Sigmoid colon (tissue), 7 donors: ENCODE measurements at places on chromosomes 4 and X. TPM values are rescaled to one million over a fixed set of nuclear protein-coding genes. Genes with fewer than 3 reads are reported as not detected.

GRCh38 chr4:187304133-187304532 is 580.5 kb upstream of the FAT1 start:
- DNase-seq, result no peak

DNA sequence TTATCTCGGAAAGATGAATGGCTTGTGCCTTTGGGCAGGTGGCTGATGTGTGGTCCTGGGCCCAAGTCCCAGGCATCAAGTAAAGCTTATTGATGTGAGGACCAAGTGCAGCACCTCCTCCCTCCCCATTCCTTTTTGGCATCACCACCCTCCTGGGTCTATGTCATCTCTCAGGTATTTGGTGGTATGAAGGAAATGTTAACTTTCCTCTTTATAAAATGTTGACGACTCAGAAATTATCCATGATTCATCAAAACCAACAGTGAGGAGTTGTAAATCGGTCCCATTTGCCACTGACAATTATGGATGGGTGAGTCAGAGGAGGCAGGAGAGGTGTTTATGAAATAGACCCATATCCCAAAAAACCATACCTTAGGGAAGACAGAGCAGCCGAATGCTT is 229.4 kb upstream of the GATB start:
- no peak for DNase-seq

DNA sequence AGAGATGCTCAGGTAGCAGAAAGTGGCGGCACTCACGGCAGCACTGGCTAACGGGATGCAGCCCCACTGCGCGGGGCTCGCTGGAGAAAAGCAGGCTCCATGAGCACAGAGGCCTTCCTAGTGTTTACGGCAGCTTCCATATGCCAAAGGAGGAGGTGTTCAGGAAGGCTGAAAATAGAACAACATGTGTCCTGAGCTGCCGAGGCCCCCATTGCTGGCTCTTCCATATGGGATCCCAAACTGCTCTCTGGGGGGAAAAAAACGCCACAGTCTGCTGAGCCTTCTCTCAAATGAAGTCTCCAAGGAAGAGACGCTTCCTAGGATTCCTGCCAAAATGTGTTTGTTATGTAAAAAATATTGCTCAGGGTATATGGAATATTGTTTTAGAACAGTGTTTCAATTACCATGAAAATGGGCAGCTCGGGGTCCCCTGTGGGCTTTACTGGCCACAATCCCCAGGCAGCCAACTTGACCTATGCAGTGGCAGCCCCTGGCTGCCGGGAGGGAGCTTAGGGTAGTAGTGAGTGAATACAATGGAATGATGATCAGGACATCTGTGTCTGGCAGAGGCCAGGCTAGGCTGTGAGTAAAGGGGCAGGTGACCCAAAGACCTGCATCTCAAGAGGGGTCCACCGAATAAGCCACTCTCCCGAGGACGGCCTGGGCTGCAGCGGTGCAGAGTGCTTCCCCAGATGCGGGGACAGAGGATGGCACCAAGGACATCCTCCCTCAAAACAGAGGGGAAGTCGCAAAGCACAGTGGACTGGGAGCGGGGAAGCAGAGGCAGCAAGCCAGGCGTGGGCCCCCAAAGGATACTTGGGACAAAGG is 170.1 kb downstream of the AFAP1 start:
- DNase-seq, result no peak

- no peak for DNase-seq
Measured at GRCh38 chr4:95049551-95050233, 291.9 kb downstream of the BMPR1B start.

- no peak for DNase-seq
Measured at GRCh38 chr4:151484396-151485102, 75.6 kb downstream of the FHIP1A start.

DNA sequence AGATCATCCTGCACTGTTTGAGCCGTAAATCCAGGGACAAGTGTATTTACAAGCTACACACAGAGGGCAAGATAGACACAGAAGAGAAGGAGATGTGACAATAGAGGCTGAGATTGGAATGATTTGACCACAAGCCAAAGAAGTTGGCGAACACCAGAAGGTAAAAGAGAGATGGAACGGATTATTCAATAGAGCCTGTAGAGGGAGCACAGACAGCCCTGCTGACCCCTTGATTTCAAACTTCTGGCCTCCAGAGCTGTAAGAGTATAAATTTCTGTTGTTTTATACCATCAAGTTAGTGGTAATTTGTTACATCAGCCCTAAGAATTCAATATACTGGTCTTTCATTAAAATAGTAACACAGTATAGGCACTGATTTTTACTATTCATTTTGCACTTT is 447.8 kb downstream of the FAT4 start:
- no peak for DNase-seq

DNA sequence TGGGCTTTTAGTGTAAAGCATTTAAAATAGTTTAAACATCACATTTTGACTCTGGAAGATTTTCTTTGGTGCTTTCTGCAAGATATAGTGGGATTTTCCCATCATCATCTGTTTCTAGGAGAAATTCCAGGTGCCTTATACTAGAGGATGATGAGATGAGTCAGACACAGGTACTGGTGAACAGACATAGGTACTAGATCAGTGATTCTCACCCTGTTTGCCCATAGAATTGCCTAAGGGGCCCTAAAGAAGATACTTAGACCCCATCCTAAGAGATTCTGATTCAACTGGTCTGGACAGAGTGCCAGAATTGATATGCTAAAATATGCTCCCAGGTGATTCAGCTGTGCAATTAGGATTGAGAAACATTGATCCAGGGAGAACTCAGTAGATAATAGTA is 9.7 kb downstream of the TSPAN7 start:
- no peak for DNase-seq

DNA sequence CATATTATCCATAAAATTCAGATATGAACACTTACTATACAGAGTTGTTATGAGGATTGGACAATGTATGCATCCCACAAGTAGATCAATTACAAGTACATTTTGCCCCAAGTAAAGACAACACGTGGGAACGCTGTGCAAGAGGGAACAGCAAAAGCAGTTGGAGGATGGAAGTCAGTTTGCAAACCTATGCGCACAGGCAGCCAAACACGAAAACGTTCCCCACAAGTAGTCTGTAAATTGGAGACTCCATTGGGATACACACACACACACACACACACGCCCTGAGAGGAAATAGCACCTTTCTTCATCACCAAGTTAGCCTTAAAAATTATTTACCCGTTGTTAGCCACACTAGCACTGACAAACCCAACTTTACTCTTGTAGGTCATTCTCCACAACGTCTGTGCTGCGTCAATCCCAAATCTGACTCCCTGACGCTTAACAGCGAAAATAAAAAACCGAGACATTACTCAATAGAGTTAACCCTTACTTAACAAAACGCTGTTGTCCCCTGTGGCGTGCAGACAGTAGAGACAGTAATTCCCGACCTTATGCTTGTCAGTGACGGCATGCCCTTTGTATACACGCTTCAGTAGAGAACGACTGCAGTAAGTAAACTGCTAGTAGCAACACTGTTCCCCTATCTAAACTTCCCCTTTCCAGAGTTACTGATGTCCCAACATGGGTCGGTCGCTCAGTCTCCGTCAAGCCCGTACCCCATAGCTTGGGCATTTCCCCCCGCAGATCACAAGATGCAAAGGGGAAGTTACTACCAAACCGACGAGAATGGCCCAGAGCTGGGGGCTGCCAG is 730 bp downstream of the MANBA start:
- DNase-seq, result peak; percentile 81

DNA sequence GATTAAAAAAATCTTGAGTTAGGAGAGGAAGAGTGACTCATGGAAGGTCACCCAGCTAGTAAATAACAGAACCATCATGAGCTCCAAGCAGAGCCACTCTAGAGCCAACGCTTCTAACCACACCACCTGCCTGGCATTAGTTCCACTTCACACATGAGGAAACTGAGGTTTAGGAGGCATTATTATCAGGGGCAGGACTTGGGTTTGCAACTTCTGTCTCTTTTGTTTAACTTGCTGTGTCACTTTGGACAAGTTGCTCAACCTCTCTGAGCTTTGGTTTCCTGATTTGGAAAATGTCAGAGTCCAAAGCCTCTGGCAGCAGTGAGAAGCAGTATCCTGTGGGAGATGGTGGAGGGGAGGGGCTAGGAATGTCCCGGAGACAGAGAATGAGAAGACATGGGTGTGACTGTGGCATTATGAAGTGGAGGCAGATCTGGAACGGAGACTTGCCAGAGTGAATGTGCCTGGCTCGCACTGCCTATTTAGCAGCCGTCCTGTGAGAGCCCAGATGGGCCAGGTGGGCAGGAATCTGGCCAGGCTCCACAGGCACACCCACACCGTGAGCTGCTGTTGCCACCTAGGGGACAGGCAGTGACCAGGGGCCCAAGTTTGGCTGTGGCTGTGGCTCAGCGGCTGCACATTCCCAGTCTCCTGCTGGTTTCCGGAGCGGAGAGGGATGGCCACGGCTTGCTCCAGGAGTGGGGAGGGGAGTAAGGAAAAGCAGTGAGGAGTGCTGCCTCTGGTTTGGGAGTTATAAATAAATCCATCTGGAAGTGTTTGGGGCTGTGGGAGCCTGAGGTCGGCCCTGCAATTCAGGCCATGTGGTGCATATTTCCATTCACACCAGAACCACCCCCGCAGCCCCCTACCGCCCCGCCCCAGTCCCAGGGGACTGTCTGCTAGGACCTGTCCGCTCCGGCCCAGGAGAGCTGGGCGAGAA is 93.4 kb downstream of the NHSL2 start:
- peak; percentile 74 for DNase-seq

GCNA gene
- 4.5 TPM for total RNA-seq

GRCh38 chr4:26515936-26516335 is 25.7 kb upstream of the CCKAR start:
- no peak for DNase-seq

H2BW2 gene
- not detected for total RNA-seq

TMPRSS11B gene
- not detected for total RNA-seq

GRCh38 chrX:71170660-71171059 is 26.0 kb downstream of the NLGN3 start:
- no peak for DNase-seq

DNA sequence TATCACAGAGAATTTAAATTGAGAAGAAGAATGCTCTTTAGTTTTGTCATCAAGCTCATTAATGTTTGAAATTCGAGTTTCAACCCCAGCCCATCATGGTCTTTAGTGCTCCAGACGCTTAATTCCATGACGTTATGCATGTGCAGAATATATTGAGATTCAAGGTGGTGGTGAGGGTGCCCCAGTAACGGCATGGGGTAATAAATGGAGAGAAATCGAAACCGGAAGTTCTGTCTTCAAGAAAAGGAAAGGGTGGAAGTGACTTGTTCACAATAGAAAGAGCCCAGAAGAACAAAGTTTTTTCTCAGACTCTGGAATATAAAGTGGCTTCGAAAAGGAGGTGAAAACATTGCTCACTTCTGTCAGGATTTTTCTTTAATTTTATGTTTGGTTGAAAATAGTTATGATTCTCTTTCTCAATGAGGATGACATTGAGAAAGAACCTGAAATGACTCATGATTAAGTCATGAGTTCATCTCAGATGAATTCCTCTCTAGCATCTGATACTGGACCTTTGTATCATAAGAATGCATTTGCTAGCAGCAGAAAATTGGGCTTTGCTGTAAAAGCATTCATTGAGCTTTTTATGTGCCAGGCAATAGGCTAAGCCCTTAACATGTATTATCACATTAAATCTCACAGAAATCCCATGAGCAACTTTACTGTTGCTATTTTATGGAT is 779 bp upstream of the DDX60L start:
- peak; percentile 65 for DNase-seq

GUCY1A1 gene
- 87.5 TPM for total RNA-seq

DNA sequence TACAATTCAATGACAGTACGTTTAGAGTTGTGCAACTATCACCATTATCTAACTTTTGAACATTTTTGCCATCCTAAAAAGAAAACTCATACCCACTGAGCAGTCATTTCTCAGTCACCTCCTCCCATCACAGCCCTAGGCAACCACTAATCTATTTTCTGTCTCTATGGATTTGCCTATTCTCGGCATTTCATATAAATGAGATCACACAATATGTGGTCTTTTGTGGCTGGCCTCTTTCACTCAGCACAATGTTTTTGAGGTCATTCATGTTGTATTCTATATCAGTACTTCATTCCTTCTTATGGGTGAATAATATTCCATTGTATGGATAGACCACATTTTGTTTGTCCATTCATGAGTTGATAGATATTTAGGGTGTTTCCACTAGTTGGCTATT is 103.0 kb downstream of the PPEF1 start:
- no peak for DNase-seq

DNA sequence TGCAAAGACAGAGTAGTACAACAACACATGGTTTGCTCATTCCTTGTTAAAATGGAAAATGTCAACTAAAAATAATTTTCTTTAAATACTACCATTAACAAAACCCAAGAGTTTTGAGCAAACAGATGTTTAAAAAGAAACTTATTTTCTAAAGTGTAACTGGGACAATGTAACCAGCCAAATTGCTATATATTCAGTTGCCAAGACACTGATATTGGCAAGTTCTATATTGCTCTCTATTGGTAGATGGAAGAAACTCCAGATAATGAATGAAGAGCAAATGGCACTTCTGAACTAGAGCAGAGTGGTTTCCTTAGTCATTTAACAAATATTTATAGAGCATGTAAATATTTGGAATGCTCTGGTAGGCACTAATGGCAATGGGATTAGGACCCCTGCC is 966.2 kb downstream of the RPA4 start:
- DNase-seq, result no peak

DNA sequence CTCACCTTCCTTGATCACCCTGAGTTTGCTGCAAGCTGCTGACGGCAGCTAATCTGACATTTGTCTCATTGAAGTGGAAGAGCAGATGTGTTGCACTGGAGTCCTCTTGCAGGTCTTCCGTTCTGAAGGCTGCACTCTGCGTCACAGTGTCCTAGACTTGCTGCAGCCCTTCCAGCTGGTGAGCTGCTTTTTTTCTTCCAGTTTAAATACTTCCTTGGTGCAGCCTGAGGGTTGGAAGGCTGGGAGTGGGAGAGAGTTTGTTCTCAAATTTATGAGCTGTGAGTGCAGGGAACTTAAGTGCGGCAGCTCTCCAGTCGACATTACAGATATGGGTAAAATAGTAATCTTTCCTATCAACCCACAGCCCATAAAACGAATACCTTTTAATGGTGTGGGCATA is 303.6 kb upstream of the FAT1 start:
- DNase-seq, result no peak
